ENCODE measurements at places on chromosomes 6 and 20.

- DNase-seq: no peak
Observed at GRCh38 chr6:116136933-116137340, 11.0 kb upstream of the COL10A1 start.

DNA sequence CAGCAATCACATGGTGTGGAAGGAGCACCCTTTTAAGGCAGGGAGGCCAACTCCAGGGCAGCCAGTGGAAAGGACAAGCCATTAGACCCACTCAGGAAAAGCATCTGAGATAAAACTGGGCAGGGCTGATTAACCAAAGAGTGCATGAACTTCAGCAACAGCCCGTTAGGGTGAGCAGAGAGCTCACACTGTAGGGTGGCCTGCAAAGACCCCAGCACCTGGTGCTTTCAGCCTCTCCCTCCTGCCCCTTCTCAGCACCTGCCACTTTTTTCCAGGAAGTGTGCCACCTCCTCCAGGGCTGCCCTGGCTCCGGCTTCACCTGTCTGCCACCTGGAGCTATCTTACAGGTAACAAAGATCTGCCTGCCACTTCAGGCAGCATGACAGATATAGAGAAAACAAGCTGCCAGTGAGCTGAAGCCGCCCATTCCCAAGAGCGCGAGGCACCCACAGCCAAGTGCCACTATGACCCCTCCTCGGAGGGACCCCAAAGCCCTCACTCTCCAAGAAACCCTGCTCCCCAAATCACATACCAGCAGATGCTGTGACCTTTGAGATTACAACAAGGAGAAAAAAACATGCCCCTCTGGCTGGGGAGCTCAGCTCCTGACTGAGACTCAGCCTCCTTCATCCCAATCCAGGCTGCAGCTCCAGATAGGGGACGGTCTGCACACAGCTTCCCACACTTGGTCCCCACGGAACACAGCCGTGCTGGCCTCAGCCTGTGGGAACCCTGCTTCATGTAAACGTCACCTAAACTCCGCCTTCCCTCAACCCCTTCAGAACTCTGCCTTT, 71.2 kb downstream of the ABHD12 start:
- DNase-seq: no peak

DNA sequence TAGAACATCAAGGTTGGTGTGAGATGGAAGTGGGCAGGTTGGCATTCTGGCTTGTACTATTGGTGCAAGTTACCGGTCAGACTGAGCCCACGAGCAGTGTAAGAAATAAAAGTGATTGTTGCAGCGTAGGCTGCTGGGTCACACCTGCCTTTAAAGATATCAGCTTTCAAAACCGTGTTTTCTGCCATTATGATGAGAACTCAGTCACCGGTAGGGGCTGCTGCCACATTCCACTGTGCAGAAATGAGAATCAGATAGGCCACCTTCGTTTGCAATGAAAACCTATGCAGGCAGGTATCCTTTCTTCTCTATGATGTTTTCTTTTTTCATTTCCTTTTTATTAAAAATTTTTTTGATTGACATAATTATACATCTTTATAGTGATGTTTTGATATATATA, 168.5 kb downstream of the MYLK4 start:
- DNase-seq: no peak

DNA sequence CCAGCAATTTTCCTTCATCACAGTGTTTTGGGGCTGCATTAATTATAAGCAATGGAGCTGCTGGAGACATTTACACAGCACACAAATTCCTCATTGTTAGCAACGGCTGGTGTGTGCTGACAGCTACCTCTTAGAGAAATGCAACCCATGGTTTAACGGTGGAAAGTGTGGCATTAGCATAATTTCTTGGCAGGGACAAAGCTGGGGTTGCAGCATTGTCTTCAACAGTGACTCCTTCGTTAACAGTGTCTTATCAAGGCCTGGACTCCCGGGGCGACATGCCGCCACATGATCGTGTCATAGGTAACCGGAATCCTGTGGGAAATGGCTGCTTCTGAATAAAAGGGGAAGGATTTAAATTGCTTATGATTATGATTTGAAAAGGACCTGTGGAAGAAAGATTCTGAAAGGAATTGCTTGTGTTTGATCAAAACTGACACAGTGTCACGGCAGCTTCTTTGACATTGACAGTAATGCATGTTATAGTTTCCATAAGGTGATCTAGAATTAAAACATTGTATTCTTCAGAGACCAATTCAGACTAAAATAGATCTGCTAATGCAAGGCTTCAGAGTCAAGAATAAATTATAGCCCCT, 128.0 kb downstream of the UST start:
- no peak for DNase-seq

DNA sequence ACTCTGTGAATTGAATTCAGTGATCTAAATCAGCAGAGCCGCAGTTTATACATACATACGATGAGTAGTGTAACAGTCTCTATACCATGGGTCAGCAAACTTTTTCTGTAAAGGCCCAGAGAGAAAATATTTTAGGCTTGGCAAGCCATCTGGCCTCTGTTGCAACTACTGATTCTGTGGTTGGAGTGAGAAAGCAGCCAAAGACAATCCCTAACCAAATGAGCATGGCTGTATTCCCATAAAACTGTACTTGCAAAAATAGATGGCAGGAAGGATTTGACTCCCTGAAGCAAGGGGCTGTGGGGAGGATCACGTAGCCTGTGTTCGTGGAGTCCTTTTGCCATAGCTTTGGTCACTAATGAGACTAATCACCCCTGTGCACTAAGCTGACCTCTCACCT, 17.9 kb upstream of the MOCS1 start:
- no peak for DNase-seq

- no peak for DNase-seq
Observed at GRCh38 chr6:140049251-140049650, 674.8 kb upstream of the CITED2 start.

All from hematopoietic multipotent progenitor cell (in vitro differentiated cells).